NCI-H446 (cell line): ENCODE measurements at places on chromosomes 7 and 10.

DNA sequence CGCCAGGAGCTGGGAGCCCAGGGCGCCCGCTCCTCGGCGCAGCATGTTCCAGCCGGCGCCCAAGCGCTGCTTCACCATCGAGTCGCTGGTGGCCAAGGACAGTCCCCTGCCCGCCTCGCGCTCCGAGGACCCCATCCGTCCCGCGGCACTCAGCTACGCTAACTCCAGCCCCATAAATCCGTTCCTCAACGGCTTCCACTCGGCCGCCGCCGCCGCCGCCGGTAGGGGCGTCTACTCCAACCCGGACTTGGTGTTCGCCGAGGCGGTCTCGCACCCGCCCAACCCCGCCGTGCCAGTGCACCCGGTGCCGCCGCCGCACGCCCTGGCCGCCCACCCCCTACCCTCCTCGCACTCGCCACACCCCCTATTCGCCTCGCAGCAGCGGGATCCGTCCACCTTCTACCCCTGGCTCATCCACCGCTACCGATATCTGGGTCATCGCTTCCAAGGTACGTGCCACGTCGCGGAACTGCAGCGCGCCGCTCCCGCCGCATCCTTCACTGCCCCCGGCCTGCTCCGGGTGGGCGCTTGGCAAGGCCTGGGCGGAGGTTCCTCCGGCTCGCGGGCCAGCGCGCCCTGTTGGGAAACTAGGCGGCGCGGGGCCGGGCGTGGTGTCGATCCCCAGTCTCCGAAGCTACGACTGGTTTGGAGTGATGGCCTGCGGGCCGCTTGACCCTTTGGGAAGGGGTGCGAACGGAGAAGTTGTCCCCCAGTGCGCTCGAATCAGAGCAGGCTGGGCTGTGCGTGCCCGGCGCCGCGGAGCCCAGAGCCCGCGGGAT is 868 bp downstream of the EMX2 start:
- no peak for DNase-seq

DNA sequence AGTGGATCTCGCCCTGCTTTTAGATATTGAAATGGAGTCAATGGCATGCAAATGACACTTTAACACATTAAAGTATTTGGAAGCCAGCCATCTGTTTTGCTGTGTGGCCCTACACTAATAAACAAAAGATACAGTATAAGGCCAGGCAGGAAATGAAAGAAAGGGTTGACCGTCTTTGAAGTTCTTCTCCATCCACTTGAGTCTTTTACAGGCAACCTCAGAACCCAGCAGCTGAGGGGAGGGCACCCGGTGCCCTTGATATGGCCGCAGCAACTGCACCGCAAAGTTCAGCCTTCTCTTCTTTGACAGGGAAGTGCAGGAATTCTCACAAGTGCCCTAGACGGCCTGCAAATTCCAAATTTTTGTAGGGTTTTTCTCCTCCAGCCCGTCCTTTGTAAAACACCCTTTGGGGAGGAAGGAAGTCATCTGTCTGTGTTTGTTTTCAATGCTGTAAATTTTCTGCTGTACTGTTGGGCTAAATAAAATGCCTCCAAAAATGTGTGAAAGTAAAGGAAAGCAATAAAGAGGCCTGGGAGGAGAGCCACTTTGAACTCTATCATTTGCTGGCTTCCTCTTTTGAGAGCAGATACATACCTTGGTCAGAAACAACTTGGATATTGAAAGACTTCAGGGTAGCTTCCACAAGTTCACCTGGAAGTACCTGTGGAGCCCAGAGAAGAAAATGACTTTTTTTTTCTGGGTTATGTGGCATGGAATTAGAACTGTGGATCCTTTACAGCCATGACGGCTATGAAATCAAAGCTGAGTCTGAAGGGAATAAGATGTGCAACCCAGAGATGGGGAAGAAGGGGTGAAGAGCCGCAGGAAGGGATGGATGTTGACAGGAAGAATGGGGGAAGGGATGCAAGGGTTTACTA is 3.6 kb downstream of the HOXA1 start:
- DNase-seq: no peak

- no peak for DNase-seq
Measured at GRCh38 chr7:107856806-107857540, 34.0 kb upstream of the DLD start.

DNA sequence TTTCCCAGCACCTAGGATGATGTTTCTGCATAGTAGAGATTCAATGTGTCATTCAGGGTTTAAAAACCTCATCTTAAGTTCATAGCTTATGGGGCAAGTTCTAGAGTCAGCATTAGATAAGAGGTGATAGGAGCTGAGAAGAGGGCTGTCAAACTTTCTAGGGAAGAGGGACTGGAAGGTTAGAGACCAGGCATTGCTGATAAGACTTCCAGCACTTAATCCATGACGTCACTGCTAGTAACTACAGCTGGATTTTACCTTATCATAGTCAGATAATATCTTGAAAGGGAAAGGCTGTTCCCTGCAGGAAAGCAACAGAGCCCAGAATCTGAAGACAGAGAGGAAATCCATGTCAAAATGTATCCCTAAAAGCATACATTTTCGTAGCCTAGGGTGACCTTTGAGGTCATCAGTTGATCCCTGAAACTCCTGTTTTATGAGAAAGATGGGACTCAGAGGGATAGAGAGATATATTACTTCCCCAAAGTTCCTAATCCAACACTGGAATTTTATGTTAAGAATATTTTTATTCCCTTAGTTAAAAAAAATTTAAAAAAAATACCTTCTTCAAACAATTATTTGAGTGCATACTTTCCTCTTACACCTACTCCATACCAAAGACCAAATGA is 3.3 kb upstream of the CPED1 start:
- no peak for DNase-seq

- DNase-seq: no peak
Measured at GRCh38 chr7:151686826-151687225, 167.1 kb upstream of the RHEB start.

- DNase-seq: no peak
Measured at GRCh38 chr10:20935301-20935700, 38.2 kb upstream of the NEBL start.

DNA sequence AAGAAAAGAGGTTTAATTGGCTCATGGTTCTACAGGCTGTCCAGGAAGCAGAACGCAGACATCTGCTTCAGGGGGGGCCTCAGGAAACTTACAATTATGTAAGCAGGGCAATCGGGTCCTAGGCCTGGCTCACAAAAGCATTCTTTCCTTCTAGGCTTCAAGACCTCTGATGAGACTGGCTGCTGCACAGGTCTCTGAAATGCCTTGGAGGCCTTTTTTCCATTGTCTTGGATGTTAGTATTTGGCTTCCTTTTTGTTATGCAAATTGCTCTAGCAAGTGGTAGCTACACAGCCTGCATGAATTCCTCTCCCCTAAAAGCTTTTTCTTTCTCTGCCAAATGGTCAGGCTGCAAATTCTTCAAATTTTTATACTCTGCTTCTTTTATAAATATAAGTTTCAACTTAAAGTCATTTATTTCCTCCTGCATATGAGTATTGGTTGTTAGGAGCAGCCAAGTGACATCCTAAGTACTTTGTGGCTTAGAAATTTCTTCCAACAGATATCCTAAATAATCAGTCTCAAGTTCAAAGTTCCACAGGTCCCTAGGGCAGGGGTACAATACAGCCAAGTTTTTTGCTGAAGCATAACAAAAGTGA is 83.1 kb upstream of the SEMA3A start:
- no peak for DNase-seq

DNA sequence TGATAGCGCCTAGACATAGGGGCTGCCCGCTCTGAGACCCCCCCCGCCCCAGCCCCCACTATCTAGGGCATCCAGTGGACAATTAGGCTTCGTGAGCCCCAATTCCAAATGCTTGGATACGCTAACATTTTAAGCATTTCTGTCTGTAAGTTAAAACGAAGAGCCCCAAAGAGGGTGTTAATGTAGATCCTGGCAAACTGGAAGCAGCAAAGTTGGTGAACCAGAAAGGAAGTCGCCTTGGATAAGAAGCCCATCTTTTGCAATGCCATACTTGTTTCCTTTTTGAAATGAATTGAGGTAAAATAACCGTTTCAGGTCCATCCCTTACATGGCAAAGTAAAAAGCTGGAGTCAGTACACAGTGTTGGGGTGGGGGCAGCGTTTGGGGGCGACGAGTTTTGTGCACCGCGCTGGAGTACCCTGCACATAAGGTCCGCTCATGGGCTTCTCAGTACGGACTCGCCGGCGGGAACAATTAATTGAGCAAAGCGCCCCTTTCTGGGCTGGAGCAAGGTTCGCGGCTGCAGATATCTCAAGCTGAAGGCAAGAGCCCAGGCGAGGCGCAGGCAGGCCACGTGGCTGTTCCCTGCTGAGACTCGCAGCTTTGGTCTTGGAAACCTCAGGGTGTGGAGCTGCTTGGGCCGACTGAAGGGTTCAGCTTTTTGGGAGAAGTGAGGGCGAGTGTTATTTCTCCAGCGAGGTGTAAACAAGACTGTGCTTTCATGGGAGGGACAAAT is 1.4 kb upstream of the TWIST1 start:
- no peak for DNase-seq

- DNase-seq: no peak
Measured at GRCh38 chr7:22154143-22154529, 202.8 kb downstream of the RAPGEF5 start.

- DNase-seq: no peak
Measured at GRCh38 chr7:133052826-133053225, 29.1 kb downstream of the CHCHD3 start.

- DNase-seq: peak; percentile 77
Measured at GRCh38 chr10:92993699-92994272, 66.8 kb upstream of the CYP26C1 start.

DNA sequence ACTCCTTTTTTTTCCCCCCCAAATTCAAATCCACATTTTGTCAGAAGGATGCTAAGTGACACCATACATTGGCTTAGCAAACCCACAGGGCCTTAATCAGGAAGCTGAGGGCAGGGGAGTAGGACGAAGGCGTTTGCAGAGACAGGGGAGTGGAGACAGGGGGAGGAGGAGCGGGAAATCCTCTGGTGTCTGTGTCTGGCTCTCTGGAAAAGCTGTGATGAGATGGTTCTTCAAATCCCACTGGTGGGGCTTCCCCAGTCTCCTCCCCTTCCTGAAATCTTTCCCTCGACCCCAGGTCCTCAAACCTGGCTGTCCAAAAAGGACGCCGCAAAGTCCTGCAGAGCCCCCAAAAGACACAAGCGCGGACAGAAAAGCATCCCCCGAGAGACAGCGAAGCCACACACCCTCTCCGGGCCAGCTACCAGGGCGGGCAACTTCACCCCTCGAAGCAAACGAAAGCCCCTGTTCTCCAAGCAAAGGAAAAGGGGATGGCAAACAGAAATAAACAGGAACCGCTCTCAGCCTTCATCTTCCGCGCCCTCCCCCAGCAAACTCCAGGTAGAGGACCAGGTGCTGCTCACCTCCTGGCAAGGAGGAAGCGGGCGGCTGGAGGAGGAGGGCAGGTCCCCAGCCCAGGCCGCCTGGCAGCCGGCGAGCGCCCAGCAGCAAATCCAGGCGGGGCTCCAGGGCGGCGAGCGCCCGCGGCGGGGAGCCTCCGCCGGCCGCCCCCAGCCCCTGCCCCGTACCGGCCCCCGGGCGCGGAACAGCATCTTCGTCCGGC is 520 bp downstream of the ELAPOR2 start:
- no peak for DNase-seq

DNA sequence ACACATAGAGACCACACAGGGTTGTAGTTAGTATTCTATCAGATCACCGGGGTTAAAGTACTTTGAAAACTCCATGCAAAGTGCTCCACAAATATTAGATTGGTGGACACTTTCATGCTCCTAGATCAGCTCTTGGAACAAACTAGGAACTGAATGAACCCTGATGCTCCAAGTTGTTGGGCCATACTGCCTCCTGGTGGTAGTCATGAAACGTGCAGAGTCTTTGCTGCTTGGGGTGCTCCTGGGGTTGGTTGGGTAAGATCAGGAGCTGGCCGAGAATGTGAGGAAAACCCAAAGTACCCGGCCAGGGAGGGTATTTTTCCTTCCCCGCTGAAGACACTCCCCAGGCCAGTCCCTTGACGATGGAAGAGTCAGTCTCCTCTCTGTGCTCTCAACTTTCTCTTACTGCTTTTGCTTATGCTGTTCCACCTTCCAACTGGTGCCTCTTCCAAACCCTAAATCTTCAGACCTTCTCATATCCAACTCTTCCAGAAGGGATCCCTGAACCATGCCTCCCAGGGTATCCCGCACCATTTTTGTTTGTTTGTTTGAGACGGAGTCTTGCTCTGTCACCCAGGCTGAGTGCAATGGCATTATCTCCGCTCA is 918 bp upstream of the RPEL1 start:
- peak; percentile 40 for DNase-seq

- DNase-seq: no peak
Measured at GRCh38 chr7:155896531-155897263, 84.4 kb upstream of the SHH start.

DNA sequence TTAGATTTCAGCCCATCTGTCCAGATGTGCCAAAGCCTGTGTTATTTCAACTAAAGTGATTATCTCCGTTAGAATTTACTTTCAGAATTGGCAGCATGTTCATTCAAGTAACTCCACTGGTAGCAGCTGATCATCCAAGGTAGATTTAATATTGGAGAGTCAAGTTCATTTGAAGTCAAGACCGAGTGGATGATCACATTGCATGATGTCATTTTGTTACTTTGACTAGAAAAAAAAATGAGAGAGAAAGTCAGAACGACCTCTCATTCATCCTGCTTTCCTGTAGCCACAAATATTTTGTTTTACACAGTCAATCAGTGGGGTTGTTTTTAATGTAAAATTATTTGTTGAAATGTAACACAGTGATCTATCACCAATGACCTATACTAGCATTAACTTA is 196.7 kb upstream of the PHYHIPL start:
- no peak for DNase-seq

GRCh38 chr7:22823142-22823497 is 471 bp upstream of the TOMM7 start:
- DNase-seq: no peak

- DNase-seq: no peak
Measured at GRCh38 chr10:54372179-54372578, 428.9 kb downstream of the PCDH15 start.

DNA sequence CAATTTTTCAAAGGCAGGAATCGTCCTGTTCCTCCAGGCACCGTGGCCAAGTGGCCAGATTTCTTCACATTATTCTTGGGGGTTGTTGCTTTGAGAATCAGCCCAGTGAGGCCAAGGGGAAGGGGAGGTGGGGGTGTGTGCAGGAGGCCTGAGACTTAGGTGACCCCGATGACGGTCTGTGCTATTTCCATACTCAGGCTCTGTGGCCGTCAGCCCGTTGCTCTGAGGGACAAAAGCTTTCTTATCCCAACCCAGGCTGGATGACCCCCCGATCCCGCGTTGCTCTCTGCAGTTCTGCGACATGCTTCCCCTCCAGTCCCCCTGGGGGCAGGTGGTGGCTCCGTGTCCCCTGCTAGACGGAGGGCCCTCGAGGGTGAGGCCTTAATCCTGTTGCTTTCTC is 14.2 kb downstream of the DOCK1 start:
- no peak for DNase-seq

DNA sequence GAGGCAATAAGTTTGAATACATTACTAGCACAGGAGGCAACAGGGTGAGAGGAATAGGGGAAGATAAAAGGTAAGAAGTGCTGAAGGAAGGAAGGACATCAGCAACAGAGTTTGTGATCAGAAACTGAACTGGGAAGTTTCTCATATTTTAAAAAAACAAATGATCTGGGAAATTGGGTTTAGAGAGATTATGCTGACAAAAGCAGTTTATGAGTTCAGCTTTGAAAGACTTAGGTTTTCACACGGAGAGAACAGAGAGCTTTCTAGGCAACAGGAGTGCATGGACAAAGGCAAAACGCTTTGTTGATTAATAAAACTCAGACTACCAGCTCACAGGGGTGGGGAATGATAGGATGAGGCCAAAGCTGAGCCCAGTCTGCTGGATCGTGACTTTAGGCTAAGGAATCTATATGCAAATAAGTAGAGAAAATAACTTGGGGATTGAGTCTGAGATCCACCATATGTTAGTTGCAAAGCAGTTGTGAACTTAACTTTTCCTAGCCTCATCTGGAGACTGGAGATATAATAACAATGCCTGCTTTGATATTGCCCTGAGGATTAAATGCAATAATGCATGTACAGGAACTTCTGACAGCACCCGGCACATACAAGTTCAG is 4.2 kb downstream of the OSBPL3 start:
- no peak for DNase-seq
